ENCODE measurements at places on chromosomes 1 and 21.

- DNase-seq = no peak
Measured at GRCh38 chr1:157652859-157653493, 47.6 kb downstream of the FCRL3 start.

- no peak for DNase-seq
Measured at GRCh38 chr21:44594406-44594916, 2.2 kb upstream of the KRTAP10-6 start.

DNA sequence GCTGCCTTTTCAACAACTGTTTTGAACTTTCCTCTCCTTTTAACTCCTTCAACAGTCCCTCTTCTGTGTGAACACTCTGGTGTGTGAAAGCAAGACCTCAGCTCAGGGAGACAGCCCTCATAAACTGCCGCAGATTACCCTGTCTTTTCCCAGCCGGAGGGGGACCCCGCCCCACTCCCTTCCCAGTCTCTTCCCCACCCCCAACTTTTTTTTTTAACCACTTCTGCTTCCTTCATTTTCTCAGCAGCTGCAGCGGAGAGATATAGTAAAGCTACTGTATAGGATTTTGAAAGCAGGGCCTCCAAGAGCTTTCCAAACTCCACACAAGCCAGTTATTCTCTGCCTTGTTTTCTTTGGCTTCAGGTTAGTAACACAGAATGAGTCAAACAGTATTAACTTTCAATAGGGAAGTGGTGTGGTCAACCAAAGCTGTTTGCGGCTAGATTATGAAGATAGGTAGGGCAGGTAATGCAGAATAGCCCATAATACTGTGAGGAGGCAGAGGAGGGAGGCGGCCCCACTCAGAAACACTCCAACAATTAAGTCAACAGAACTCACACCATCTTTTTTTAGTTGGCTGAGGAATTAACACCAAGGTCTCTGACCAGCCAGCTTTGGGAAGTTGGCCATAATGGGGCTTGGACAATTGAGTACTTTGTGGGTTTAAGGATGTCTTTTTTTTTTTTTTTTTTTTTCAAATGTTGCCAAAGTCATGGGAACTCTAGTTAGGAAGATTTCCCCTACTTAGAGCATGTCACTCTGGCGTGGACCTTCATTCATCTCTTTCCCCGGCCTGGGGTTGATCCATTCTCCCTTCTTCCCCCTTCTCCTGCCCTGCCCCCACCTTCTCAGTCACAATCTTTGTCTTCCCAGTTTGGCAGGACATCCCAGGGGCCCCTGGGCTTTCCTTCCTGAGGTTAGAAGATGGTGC lies 177.0 kb downstream of the CLIC6 start:
- peak; percentile 33 for DNase-seq

DNA sequence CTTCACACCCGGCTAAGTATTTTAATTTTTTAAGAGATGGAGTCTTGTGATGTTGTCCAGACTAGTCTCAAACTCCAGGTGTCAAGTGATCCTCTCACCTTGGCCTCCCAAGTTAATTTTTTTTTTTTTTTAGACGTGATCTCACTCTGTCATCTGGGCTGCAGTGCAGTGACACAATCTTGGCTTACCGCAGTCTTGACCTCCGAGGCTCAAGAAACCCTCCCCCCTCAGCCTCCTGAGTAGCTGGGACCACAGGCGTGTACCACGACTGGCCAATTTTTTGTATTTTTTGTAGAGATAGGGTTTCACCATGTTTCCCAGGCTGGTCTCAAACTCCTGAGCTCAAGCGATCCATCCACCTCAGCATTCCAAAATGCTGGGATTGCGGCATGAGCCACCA lies 11.7 kb upstream of the IFNLR1 start:
- no peak for DNase-seq

DNA sequence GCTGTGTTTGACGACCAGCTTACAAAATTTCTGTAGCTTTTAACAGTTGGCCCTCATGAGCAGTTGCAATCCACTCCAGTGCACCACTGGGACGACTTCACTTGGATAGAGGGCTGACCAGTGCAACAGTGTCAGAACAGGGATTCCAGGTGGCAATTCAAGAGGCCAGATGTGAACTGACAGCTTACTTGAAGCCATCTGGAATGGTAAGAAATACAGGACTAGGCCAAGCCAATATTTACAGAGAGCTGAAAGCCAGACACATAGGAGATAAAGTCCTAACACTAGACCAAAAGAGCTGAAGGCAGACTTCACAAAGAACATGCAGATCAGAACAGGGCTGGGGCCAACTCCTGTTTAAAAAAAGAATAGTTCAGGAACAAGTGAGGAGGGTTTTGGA lies 93.5 kb upstream of the NFIA start:
- no peak for DNase-seq

DNA sequence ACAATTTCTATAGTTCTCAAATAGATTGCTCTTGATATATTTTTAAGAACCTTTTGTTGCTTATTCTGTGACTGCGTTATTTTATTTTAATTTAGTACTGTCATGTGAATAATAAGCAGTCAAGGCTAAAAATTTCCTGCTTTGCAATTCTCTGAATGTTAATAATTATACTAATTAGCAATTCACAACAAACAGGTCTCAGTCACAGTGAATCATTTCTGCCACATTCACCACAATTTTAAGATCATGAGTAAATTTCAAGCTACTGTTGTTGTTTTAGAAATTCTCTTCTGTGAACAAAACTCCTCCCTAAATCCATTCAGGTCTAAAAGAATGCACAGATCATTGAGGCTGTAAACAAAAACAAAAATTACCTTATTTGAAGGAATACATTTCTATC lies 339.6 kb upstream of the DPYD start:
- no peak for DNase-seq
